Fibroblast of the aortic adventitia (primary cell): ENCODE measurements at places on chromosomes 6 and 20. TPM values are rescaled to one million over a fixed set of nuclear protein-coding genes. Genes with fewer than 3 reads are reported as not detected.

GRCh38 chr6:241336-241865 lies 50.9 kb upstream of the DUSP22 start:
- DNase-seq = no peak

- no peak for DNase-seq
Observed at GRCh38 chr6:110831405-110831804, 16.1 kb upstream of the CDK19 start.

DNA sequence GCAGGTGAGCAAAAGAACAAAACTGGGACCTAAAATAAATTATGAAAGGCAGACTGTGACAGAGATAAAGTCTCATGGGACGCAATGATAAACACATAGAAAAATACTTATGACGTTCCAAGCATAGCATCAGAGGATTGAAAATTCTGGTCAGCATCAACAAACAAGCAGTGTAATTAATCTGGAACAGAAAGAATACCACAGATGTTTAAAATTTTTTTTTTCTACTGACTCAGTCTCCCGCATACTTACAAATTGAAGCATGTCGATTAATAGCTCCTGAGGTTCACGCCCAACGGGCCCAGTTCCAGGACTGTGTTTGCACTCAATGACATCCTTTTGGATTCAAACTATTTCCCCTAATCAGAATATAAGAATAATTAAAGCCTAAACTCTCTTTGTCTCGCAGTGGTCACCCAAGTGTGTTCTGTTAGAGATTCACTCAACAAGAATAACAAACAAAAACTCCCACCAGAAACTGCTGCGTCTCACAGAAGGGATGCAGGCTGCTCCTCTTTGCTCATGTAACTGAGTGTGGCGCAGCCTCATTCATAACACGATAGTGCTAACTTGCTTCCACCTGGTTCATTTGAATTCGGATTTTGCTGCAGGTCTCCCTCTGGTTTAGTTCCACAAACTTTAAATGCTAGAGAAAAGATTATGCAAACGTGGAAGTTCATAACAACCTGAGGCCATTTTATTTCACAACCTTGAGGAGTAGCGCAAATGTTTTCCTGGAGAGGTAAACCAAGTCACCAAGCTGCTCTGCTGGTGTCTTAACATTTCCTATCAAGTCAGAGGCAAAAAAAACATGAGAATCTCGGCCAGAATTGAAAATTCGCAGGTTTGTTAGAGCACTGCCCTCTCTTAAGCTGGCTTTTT lies 69.0 kb upstream of the CITED2 start:
- no peak for DNase-seq

GRCh38 chr20:42775037-42775436 lies 414.7 kb downstream of the PTPRT start:
- DNase-seq = no peak

DNA sequence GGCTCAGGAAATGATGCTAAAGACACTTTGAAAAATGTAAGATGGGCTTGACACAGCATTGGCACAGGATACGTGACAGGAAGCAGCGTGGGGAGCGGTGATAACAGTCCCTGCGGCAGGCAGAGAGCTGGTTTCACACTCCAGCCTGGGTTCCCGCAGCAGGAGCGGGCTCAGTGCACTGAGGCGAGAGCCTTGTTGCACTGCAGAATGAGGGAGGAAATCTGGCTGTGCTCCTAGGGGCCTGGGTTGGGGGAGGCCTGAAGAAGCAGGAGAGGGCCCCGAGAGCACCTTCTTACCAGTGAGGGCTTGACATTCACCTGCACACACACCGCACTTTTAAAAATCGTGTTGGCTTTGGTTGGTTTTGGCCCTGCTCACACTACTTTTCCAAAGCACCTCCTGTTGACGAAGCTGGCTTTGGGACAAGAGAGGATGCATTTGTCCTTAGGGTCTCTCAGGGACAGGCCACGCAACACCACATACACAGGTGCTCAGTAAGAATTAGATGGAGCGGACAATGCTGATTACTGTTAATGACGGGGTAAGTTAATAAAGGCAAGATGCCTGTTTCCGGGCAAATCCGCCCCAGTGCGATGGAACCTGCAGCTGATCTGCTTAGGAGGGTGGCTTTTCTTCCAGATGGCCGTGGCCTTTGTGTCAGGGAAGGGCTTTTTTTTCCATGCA lies 49.4 kb upstream of the ARMC2 start:
- no peak for DNase-seq

Gene ADGRG6
- total RNA-seq = 1.7 and 7.5 TPM in 2 replicates

Gene NRSN1
- total RNA-seq = not detected in 2 replicates

Gene PDE7B
- total RNA-seq = 11.8 and 23.9 TPM in 2 replicates

- DNase-seq = no peak
Observed at GRCh38 chr6:101259505-101259904, 134.0 kb upstream of the GRIK2 start.

DNA sequence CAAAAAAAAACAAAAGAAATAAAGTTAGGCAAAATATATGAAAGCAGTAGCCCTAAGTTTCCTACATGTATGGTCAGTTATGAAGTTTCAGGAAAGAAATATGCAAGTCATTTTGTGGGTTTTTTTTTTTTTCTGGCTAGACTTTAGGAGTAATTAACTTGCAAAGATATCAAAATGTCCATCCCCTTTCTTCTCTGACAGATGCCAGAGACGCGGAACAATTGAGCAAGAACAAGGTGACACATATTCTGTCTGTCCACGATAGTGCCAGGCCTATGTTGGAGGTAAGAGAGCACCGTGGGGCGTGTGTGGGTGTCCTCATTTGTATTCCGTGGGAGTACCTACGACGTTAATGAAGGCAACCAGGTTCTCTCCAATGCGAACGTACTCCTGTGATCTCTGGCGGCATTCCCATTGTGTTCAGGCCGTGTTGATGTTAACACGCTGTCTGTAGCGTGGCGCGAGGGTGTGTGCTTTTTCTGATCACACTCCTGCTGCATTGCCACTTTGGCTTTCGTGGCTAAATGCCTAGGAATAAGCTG lies 19.5 kb downstream of the DUSP22 start:
- DNase-seq = no peak

GRCh38 chr20:53298911-53299310 lies 294.7 kb downstream of the ZNF217 start:
- no peak for DNase-seq

DNA sequence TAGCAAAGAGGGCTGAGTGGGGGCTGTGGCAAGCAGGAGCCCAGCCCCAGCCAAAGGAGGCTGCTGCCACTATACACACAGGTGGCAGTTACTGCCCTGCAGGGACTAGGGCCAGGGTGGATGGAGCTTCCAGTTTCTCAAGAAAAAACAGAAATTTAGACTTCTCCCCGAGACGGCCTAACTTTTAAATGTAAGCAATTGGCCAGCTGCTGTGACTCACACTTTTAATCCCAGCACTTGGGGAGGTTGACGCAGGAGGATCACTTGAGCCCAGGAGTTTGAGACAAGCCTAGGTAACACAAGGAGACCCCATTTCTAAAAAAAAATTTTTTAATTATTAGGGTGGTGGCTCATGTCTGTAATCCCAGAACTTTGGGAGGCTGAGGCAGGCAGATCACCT lies 98.2 kb upstream of the NFATC2 start:
- DNase-seq = no peak

GRCh38 chr20:60266177-60266823 lies 308.1 kb downstream of the CDH26 start:
- no peak for DNase-seq

DNA sequence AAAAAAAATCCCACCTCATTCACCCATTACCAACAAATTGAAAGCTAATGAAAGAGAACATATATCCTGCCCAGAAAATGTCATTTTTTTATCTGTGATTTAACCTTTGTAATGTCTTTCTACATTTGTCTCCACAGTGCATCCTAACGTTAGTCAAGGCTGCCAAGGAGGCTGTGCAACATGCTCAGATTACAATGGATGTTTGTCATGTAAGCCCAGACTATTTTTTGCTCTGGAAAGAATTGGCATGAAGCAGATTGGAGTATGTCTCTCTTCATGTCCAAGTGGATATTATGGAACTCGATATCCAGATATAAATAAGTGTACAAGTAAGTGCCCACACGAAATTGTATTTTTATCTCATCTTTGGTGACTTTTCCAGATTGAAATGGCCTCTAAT lies 30.0 kb downstream of the RSPO3 start:
- DNase-seq = peak; percentile 61

Gene COL21A1
- total RNA-seq = 29.0 and 29.5 TPM in 2 replicates

DNA sequence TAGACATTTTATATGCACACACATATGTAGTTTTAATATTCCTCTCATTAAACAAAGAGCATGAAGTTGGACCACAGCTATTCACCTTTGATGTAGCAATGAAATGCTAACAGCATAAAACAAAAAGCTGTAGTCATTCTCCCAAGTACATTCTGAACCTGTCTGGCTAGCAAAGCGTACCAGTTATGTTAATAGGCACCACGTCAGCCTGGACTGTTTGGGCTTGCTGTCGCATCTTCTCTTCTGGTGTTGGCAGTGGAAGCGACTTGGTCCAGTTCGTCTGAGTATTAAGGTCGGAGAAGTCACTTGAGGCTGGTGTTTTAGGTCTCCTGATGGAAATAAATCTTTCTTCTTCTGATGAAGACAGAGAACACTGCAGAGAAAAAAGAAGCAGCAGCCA lies 42.8 kb downstream of the HEBP2 start:
- no peak for DNase-seq

DNA sequence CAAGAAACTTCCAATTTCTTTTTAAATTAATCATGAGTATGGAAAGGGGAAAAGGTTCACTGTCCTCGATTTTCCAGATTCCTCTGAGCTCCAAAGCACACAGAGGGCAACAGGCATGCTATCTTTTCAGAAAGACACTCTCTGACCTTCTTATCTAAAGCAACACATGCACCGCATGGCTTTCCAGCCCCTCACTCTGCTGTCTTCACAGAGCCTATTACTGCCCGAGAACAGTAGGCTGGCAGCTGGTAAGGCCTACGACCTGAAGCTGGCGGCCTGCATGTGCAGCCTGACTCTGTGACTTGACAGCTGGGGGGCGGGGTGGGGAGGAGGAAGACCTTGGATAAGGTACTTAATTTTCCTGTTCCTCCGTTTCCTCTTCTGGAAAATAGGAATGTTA lies 86.3 kb downstream of the ELOVL4 start:
- no peak for DNase-seq

- DNase-seq = no peak
Observed at GRCh38 chr6:3719462-3720308, 31.8 kb downstream of the PXDC1 start.

DNA sequence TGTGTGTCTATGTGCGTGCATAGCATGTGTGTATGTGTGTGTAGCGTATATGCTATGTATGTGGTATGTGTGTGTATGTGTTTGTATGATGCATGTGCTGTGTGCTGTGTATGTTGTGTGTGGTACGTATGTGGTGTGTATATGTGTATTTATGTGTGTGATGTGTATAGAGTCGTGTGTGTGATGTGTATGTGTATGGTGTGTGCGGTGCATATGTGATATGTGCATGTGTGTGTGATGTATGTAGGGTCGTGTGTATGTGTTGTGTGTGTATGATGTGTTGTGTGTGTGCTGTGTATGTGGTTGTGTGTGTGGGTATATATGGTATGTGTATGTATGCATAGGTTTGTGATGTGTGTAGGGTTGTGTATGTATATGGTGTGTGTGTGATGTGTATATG lies 46.6 kb upstream of the TMEM170B start:
- no peak for DNase-seq

Gene ENPP1
- 5.6 and 7.4 TPM in 2 replicates for total RNA-seq
